Posterior vena cava (tissue), 2 donors: ENCODE measurements at places on chromosomes 2 and 18. TPM values are rescaled to one million over a fixed set of nuclear protein-coding genes. Genes with fewer than 3 reads are reported as not detected.

PTMA gene
- total RNA-seq: 772 TPM

DNA sequence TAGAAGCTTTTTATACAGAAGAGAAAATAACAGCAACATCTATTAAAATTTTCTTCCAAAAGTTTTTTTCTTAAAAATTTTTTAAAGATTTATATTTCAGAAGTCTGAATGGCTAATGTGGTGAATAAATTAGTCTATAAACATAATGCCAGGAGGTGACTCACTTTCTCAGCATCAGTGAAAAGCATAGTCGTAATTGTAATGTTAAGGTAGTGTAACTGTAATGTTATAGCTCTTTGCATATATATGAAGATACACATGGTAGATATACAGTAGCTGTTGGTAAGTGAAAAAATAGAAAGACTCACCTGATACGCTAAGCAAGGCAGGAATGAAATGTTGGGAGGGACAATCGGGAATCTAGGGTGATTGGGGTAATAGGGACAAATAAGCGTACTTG, 5.5 kb downstream of the TIMM21 start:
- no peak for DNase-seq

- no peak for DNase-seq
Measured at GRCh38 chr18:7646174-7646886, 79.2 kb downstream of the PTPRM start.

DNA sequence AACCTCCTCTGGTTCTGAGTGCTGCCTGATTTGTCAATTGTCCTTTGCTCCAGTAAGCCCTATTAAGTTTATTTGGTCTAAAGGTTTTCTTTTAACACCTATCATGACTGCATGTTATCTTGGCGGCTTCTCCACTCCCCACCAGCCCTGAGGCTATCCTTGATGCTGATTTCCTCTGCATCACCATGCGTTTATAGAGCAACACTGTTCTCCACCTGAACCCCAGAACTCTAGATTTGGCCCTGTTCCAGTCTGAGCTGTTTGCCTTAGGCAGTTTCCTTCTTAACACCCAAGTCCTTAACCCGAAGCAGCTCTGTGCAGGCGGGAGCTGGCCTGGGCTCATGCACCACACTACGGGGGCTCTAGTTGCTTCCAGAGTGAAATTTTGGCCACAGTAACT, 98.2 kb upstream of the NPAS2 start:
- no peak for DNase-seq

TFCP2L1 gene
- 0.29 TPM for total RNA-seq

- peak; percentile 89 for DNase-seq
Measured at GRCh38 chr2:217928324-217929181, 74.2 kb downstream of the TNS1 start.

TLX2 gene
- total RNA-seq: not detected

DNA sequence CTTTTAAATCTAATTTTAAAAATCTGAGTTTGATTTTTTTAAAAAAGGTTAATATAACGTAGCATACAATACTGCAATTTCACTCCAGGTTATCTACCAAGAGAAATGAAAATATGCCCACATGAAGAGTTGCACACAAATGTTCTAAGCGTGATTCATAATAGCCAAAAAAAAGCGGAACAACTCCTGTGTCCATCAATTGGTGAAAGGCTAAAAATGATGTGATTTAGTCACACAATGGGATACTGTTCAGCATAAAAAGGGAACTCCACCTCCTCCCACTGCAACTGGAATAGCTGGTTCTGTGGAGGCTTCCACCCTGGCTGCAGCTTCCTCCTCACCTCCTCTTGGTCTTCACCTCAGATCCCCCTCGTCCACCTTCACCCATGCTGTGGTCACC, 132.8 kb downstream of the PIK3C3 start:
- no peak for DNase-seq

DNA sequence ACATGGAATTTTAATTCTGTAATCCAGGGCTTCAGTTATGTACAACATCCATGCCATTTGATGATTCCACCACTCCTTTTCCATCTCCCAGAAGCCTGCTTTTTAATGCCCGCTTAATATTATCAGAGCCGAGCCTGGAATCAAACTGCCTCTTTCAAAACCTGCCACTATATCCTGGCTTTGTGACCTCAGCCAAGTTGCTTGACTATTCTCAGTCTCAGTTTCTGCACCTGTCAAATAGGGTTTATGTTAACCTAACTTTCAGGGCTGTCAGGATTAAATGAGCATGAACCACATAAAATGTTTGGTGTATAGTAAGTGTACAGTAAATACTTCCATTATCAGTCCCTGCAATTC, 108.7 kb downstream of the XRCC5 start:
- no peak for DNase-seq

GRCh38 chr2:133561045-133561852, 7.0 kb downstream of the NCKAP5 start:
- DNase-seq: no peak

- DNase-seq: no peak
Measured at GRCh38 chr2:122804494-122804893, 1049.0 kb downstream of the TSN start.

GRCh38 chr2:45902380-45902779, 250.9 kb downstream of the PRKCE start:
- no peak for DNase-seq
